ENCODE measurements at places on chromosomes 5 and 9. TPM values are rescaled to one million over a fixed set of nuclear protein-coding genes. Genes with fewer than 3 reads are reported as not detected.

DNA sequence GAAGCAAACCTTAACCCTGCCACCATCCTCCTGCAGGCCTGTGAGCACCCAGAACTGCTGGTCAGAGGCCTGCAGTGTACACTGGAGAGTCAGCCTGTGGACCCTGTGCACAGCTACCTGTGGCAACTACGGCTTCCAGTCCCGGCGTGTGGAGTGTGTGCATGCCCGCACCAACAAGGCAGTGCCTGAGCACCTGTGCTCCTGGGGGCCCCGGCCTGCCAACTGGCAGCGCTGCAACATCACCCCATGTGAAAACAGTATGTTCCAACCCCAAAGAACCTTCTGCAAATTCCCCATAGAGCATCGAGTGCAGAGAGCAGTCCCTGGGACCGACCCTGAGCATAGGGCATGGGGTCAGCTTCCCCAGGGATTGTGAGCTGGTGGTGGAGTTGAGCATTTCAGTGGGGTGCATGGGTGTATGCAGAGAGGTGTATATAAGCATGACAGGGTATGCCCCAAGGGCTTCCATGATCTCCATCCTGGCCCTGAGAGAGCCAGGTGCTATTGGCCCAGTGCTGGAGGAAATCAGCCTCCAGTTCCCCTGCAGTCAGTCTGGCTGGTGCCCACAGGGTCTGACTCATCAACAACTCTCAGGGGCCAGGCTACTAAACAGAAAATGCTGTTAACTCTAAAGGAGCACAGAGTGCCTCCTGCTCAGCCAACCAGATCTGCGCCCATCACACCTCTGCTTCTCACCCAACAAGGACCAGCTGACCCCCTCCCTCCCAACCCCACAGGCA is 126.2 kb downstream of the SAXO1 start:
- no peak overlapping the region for H3K27ac ChIP-seq
- no peaks in the 10 kb centered on the region for H3K27me3 ChIP-seq
- DNase-seq, result peak; percentile 35

GRCh38 chr9:107948601-107949000 is 459.0 kb upstream of the KLF4 start:
- no peaks in the 10 kb centered on the region for H3K4me1 ChIP-seq
- DNase-seq, result no peak
- H3K4me3 ChIP-seq, result no peak overlapping the region
- H3K27me3 ChIP-seq, result no peaks in the 10 kb centered on the region
- H3K27ac ChIP-seq, result no peak overlapping the region

- peaks cover 48% of the 10 kb centered on the region for H3K4me1 ChIP-seq
- peak overlapping the region; percentile 9 for H3K27ac ChIP-seq
- no peaks in the 10 kb centered on the region for H3K36me3 ChIP-seq
Observed at GRCh38 chr9:110131499-110131898, 76.5 kb downstream of the C9orf152 start.

DNA sequence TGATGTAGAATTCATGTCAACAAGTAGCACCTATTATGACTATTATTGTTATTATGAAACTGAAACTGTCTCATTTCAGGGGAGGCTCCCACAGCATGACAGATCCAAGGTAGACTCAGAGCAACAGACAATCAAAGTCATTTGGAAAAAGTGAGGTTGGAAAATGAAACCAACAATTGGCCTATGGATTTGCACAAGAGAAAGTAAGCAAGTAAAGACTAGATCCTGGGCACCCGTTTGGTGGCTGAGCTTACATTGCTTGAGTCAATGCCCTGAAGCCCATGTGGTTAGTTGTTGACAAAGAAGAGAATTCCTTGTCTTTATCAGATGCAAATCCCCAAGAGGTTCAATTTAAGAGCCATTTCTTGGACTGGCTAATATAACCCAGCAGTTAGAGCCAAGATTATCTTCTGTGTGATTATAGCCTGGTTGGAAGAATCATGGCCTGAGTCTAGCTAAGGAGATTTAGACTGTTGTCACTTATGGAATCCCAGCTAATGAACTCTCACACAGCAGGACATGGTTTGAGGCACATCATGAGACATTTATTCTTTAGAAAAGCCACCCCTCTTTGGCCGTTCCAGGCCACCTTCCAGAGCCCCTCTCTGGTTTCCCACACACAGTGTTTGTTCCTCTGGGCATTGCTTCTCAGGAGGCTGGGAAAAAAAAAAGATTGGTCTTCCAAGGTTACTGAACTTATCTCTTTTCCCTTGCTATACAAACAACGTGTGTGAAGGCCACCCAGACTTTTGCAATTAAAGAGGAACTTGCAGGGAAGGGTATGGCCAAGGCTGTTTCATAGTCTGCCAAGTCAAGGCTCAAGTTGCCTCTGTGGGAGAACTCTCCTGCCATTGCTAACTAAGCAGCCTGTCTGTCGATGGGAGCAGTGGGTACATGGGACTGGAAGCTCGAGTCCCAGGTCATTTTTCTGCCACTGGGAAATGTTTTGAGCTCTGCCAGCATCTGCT is 399.5 kb downstream of the ENC1 start:
- H3K27me3 ChIP-seq, result no peaks in the 10 kb centered on the region
- peak overlapping the region; percentile 63 for H3K27ac ChIP-seq
- no peaks in the 10 kb centered on the region for H3K36me3 ChIP-seq
- H3K4me3 ChIP-seq, result no peak overlapping the region
- peaks cover 15% of the 10 kb centered on the region for H3K4me1 ChIP-seq

DNA sequence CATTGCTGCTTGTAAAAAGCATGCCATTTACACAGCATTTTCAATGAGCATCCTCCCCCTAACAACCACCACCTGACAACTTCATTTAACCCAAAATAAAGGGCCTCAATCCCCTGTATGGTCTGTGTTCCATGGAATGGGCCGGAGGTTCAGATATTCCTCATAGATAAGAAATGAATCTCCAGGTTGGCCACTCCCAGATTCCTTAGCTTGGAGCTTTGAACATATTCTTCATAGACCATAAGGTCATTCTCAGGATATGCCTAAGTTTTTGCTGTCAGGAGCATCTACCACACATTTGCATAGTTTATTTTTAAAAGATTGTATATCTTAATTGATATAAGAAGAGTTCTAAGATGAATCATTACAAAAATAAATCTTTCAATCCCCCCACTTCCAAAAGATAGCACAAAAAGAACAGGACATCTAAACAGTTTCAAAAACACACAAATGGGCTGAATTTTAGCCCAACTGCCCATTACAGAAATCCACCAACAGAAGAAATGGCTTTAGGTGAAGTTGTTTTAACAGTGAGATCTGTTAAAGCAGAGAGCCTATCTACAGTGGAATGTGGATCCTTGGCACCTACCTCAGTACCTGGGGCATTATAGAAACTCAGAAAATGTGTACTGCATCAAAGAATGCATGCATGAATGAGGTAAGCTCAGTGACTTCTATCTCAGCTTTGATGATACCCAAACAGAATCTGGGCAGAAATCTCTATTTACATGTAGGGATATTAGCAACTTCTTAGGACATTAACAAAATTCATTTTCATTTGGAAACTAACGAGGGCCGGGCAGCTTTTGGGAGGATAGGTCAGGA is 179.8 kb downstream of the SEC61B start:
- H3K36me3 ChIP-seq, result no peaks in the 10 kb centered on the region
- H3K4me3 ChIP-seq, result no peak overlapping the region
- H3K4me1 ChIP-seq, result no peaks in the 10 kb centered on the region
- no peak for DNase-seq

GRCh38 chr5:6827526-6828219 is 114.4 kb downstream of the TENT4A start:
- no peaks in the 10 kb centered on the region for H3K36me3 ChIP-seq
- H3K4me1 ChIP-seq, result no peaks in the 10 kb centered on the region
- no peak overlapping the region for H3K4me3 ChIP-seq
- DNase-seq, result peak; percentile 29
- no peak overlapping the region for H3K27ac ChIP-seq

GRCh38 chr9:74771672-74772071 is 116.0 kb downstream of the TRPM6 start:
- H3K4me3 ChIP-seq, result no peak overlapping the region
- no peak for DNase-seq
- no peaks in the 10 kb centered on the region for H3K27me3 ChIP-seq

The CLPTM1L gene
- total RNA-seq, result 130 TPM

GRCh38 chr5:172707285-172708182 is 63.5 kb downstream of the DUSP1 start:
- DNase-seq, result peak; percentile 72
- no peak overlapping the region for H3K27ac ChIP-seq
- H3K27me3 ChIP-seq, result no peaks in the 10 kb centered on the region
- no peak overlapping the region for H3K4me3 ChIP-seq
- H3K36me3 ChIP-seq, result no peaks in the 10 kb centered on the region
- H3K4me1 ChIP-seq, result no peaks in the 10 kb centered on the region

DNA sequence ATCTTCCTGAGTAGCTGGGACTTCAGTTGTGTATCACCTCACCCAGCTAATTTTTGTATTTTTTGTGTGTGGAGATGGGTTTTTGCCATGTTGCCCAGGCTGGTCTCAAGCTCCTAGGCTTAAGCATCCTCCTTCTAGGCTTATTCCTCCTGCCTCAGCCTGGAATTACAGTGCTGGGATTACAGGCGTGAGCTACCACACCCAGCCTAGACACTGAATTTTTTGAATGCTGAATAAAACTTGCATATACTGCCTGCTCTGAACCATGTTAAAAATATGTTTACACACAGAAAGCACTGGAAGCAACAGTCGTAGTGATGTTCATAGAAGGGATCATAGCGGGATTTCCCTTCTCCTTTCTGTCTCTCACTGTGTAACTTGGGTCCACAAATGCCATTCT is 121.3 kb upstream of the ICE1 start:
- H3K27me3 ChIP-seq, result no peaks in the 10 kb centered on the region
- DNase-seq, result no peak
- no peak overlapping the region for H3K4me3 ChIP-seq
- no peak overlapping the region for H3K27ac ChIP-seq
- H3K4me1 ChIP-seq, result no peaks in the 10 kb centered on the region
- no peaks in the 10 kb centered on the region for H3K36me3 ChIP-seq
